ENCODE measurements at places on chromosomes 2 and 18.

DNA sequence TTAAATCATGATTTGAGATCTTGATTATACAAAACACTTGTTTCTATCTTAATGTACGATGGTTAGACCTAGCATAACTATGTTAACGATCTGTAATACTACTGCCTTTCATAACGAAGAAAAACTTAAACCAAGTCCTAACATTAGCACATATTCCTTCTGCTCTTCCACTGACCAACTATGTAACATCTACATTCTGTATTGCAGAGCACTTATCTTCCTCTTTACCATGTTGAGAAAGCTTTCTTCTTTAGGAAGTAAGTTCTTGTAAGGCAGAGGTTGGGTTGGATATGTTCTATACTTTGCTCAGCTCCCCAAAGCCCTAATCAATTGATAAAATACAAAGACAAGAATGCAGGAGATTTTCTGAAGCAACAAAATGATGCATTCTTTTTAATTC lies 7.9 kb upstream of the ZNF407 start:
- no peak for DNase-seq

- no peak for DNase-seq
Observed at GRCh38 chr18:79460481-79461300, 65.0 kb downstream of the NFATC1 start.

DNA sequence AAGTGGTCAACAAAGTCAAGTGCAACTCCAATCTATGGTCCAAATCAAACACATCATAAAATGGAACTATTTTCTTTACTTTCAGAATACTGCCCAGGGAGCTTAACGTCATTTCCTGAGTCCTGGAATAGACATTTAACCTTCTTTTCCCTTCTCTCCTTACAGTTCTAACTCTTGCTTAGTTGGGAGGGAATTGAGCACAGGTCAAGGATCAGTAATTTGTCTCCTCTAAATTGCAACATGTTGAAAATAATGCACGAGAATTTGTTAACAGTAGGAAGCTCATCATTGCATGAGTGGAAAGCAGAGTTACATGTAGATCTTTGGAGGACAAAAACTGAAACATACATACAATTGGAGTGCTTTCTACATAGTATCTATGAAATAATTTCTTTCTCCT lies 87.7 kb downstream of the MEP1B start:
- no peak for DNase-seq

DNA sequence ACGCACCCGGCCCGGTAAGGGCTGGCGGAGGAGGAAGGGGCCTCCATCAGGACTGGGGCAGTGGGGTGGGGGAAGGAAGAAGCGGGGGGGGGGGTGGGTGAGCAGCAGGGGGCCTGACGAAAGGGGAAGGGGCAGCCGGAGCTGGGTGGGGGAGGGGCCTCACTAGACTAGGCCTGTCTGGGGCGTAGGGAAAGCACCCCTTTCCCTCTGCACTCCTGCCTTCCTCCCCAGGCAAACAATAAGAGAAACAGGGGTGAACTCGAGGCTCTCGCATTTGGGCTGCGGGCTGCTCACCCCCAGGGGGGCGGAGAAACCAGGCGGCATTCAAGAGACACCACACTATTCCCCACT lies 82.7 kb upstream of the POMC start:
- no peak for DNase-seq

- no peak for DNase-seq
Observed at GRCh38 chr2:204032301-204032700, 95.7 kb downstream of the ICOS start.

GRCh38 chr2:109516445-109517117 lies 97.2 kb downstream of the SEPTIN10 start:
- DNase-seq, result no peak
